ENCODE measurements at places on chromosomes 6 and 20.

GRCh38 chr6:25537349-25538018 lies 114.5 kb upstream of the SCGN start:
- no peak for DNase-seq

- DNase-seq, result no peak
Measured at GRCh38 chr6:140475086-140475485, 1100.6 kb upstream of the CITED2 start.

DNA sequence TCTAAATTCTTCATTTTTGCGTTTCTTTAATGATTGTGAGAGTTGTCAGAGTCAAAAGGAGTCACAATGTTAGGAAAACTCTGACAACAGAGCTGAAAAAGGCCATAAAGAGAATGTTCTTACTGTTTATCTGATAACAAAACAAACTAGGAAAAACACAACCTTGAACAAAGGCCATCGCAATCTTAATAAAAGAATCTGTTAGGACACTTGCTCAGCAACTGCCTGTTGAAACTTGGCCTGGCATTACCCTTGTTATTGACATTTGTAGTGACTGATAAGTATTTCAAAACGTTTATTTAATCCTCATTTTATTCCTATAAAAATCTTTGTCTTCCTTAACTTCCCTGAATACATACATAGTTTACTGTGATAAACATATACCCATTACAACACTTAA lies 15.7 kb downstream of the GSTA1 start:
- DNase-seq, result no peak

DNA sequence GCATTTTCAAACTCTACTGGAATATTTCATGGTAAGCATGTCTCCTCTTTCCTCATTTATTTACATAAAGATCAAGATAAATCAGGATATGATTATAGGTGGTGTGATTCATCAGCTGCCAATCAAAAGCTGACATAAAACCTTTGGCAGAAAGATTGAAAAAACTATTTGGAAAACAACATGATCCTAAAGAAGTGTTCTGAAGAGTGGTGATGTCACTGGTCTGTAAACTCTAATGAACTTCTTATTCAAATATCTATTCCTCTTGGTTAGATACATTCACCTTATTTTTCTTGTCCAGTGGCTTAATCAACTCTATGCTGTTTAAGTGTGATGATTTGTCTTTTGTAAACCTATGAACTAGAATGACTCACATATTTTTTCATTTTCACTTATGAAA lies 535.5 kb upstream of the CITED2 start:
- no peak for DNase-seq

DNA sequence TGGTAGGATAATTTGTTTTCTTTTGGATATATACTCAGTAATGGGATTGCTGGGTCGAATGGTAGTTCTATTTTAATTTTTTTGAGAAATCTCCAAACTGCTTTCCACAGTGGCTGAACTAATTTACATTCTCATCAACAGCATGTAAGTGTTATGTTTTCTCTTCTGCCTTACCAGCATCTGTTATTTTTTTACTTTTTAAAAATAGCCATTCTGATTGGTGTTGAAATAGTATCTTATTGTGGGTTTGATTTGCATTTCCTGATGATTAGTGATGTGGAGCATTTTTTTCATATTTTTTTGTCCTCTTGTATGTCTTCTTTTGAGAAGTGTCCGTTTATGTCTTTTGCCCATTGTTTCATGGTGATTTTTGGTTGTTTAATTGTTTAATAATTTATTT lies 11.9 kb downstream of the HINT3 start:
- no peak for DNase-seq

DNA sequence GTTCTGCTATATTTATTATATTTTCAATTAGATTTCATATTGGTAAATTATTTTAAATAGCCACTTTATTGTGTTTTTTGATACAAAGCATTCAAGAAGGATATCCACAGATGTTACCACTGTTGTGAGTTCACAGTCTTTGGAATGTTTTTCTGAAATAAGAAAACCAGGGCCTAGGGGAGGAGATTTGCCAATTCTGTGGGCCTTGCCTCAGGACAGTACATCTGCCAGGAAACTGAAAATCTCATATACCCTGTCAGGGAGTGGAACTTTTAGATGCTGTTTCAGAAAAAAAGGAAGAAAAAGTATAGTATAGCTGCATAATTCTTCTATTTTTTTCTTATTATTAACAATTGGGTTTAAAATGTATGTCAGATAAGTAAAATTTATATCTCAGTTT lies 995.9 kb upstream of the ADGRB3 start:
- no peak for DNase-seq

Data from activated CD4-positive, alpha-beta T cell treated with anti-CD3 and anti-CD28 coated beads for 4 hours (primary cell).